ENCODE measurements at places on chromosomes 1 and 21.

GRCh38 chr1:167130829-167131510, 37.1 kb downstream of the STYXL2 start:
- no peak for DNase-seq

DNA sequence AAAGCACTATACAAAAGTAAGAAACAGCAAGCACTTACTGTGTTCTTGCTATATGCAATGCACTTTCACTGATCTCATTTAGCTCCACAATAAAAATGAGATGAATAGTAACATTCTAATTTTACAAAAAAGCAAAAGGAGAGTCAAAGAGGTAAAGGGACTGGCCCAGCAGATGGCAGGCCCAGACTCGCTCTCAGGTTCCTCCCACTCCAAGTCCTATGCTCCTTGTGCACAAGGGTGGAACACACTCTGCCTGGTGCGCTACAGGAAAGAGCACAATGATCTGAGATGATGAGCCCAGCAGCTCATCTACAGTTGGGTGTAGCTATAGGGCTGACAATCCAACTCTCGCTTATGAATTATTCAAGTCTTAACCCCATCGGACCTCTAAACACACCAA, 94.1 kb upstream of the LYST start:
- no peak for DNase-seq

DNA sequence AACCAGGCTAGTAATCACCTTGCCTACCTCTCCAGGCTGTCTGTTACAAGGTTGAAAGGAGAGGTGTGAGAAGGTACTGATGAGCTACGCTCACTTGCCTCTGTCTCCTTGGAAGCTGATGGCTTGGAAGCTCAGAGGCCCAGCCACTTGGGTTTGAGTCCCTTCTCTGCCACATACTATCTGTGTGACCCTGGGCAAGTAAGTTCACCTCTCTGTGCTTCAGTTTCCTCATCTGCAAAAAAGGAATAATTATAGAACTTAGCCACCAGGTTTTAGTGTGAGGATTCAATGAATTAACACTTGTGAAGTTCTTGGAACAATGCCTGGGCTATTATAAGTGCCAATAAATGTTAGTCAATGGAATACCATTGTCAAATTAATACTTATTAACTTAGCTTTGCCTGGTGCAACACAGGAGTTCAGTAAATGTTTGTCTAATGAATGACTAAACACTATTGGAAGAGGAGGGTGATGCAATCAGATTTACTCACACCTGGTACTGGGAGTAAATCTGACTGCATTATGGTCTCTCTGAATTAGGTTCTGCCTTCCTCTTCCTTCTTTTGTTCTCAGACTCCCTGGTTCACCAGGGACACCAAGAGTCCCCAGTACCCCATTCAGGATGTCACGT, 55.5 kb downstream of the TRABD2B start:
- DNase-seq: no peak

DNA sequence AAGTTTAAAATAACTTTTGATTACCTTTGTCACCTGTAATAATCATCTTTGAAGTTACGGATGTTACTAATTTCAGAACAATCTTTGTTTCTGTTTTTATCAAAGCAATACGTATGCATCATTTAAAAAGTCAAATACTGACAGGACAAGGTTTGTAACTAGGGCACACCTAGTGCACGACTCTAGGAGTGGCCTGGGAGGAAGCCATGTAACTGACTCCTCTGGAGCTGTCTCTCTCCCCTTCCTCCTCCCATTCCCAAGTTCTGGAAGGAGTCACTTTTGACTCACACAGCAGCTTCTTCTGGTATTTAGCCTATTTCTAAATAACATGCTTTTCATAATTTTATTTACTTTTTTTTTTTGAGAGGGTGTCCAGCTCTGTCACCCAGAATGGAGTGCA, 11.8 kb upstream of the RAP1GAP start:
- DNase-seq: no peak
